ENCODE measurements at places on chromosomes 4 and X. TPM values are rescaled to one million over a fixed set of nuclear protein-coding genes. Genes with fewer than 3 reads are reported as not detected.

IGSF1 gene
- not detected for total RNA-seq

ESX1 gene
- total RNA-seq = not detected

TCEAL7 gene
- total RNA-seq = not detected

CNGA1 gene
- total RNA-seq = 0.94 TPM

MAGEC1 gene
- not detected for total RNA-seq

RADX gene
- 14.8 TPM for total RNA-seq

HHIP gene
- not detected for total RNA-seq

DMRTC1B gene
- total RNA-seq = not detected

BGN gene
- not detected for total RNA-seq

SEPTIN11 gene
- 24.0 TPM for total RNA-seq
